Stimulated activated naive CD8-positive, alpha-beta T cell treated with anti-CD3 and anti-CD28 coated beads, Interleukin-15, Interleukin-2, amounts not matched to agents 100 U/mL and 50 U/mL, for 24 hours (primary cell): ENCODE measurements at places on chromosomes 4 and X.
A peak's percentile ranks its signal among the peaks of the same experiment; 100 is the strongest.

DNA sequence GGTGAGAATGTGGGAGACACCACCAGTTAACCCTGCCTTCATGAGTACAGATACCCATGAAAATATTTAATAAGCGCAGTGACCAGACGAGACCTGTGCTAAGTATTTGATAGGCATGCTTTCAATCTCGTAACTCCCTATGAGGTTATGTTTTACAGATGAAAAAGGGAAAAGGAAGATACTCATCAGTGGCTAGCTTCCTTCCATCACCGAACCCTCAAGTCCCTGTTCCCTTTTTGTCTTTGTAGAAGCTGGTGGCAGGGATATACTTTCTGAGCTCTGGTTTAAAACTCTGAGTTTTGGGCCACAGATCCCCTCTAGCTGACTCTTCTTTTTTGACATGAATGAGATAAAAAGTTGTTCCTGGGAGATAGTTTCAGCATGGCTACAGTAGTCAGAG, 26.3 kb downstream of the AFF1 start:
- no peak for DNase-seq

- no peak for DNase-seq
These were observed 305.6 kb downstream of the DCHS2 start for GRCh38 chr4:154186035-154186434.

GRCh38 chr4:181853881-181854511, 389.2 kb upstream of the TENM3 start:
- no peak for DNase-seq

DNA sequence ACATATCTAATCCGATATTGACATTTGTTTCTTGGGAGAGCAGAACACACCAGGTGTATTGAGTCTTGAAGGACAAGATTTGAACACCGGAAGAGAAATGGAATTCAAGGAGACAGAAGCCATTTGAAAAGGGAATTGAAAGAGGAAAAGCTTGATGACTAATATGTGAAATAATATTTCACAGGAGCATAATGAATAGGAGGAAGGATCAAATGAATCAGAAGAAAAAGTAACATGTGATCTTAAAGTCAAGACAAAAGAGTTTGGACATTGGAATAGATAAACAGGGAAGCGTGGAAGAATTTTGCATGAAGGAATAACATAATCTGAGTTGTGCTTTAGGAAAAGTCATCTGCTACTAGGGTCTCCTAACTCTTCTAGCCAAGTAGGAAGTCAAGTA, 145.5 kb upstream of the PDHA2 start:
- DNase-seq = no peak

- DNase-seq = no peak
These were observed 233.0 kb upstream of the SLC7A11 start for GRCh38 chr4:138475116-138475515.

- no peak for DNase-seq
These were observed 7.2 kb upstream of the FAM9C start for GRCh38 chrX:13051529-13052172.

DNA sequence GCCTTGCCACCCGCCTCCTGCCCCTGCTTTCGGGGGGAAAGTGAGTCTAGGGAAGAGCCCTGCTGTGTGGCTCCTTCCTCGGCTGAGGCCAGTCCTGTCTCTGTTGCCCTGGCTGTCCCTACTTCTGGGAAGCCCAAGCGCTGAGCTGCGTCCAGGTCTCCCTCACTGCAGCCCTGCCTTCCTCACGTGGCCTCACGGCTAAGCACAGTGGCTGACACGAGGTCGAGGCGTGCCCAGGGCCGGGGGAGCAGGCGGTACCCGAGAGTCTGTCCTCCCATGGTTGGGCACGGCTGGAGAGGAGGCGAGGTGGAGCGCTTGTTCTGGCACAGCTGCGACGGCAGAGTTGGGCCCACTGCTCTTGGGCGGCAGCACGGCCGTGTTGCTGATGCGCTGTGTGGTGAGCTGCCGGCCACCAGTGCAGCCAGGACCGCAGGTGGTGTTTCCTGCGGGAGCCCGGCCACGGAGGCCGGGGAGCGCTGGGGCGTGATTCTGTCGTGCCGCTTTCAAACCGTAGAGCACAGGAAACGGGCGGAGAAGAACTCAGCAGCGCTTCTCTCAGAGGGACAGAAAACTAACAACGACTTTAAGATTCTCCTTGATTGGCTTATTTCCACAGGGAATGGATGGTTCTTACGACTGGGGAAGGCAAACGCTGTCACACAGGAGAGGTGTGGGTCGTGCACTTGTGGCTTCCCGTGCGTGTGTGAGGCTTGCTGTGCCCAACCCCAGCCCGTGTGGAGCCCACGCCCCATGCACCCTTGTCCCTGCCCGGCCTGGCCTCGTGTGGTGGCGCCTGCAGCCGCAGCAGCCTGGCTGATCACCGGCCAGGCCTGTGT, 21.3 kb downstream of the MAEA start:
- DNase-seq = no peak

- no peak for DNase-seq
These were observed 27.3 kb upstream of the RBBP7 start for GRCh38 chrX:16897445-16897844.

- DNase-seq = no peak
These were observed 198.2 kb upstream of the PSAPL1 start for GRCh38 chr4:7632971-7633370.

DNA sequence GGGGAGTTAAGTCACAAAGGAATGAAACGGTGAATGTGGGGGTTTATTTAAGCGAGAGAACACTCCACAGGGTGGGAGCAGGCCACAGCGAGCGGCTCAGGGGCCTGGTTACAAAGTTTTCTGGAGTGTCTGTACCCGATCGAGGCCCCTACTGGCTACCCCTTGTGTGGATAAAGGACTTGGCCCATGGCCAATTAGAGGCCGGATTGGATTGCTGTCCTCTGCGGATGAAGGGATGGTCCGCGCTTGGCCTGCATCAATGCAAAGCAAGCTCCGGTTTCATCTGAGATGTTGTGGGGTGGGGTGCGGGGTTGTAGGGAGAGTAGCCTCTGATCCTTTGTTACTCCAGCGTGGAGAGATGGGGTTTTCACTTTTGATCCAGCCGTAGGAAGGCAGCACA, 1574.5 kb upstream of the TENM3 start:
- DNase-seq = no peak

- DNase-seq = no peak
These were observed 9.8 kb upstream of the BCOR start for GRCh38 chrX:40107291-40108161.

DNA sequence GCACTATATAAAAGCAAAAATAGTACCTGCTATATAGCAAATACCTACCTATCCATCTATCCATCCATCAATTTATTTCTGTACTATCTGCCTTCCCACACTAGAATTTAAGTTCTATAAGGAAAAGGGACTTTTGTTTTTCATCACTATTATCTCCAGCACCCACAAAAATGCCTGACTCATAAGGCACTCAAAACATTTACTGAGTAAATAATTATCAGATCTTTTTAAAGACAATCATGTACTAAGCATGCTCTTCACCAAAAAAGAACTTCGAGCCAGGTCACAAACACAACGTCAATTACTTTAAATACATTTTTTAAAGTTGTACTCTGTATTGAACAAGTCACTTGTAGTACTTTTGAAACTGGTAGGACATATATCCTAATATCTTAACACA, 119.9 kb downstream of the FBXW7 start:
- no peak for DNase-seq

GRCh38 chrX:107748506-107748905, 27.1 kb downstream of the TSC22D3 start:
- DNase-seq = no peak

DNA sequence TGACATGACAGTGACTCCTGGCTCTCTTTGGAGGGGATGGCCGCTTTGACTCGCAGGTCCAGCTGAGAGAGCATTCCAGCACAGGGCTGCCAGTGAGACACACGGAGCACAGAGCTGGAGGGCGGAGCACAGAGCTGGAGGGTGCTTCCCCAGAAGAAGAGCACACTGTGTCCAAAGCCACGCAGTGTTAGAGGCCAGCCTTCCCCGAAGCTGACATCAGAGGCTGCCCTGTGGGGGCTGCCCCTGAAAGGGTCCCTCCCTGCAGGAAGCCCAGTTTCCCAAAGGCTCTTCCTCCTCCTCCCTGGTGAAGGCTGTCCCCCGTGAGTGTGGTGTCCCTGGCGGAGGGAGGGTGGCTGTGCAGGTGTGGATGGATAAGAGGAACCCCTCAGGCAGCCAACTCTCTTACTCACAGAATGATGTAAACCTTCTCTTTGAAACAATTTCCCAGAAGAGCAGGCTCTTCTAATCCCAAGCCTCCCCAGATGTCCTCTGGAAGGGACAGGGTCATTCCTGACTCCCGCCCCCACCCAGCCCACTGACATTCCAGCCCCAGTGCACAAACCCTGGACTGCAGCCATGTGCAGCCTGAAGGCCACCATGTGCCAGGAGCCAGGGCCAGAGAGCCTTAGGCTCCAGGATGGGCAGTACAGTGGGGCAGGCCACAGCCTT, 53.4 kb downstream of the PSAPL1 start:
- DNase-seq = no peak

DNA sequence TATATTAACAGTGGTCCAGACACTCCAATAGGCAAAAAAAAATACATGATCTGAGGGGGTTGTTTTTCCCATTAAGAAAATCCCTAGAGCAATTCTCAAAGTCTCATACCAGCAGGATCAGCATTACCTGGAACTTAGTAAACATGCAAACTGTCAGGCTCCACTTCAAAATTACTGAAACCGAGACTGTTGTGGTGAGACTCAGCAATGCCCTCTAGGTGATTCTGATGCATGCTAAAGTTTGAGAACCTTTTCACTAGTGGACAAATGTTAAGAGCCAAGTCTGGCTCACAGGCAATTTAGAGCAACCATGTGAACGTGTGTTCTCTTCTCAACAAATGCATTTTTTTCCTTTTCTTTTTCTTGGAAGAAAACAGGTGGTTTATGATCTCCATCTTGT, 30.2 kb downstream of the NEK1 start:
- DNase-seq = no peak

GRCh38 chr4:3628868-3629175, 96.6 kb upstream of the LRPAP1 start:
- no peak for DNase-seq

DNA sequence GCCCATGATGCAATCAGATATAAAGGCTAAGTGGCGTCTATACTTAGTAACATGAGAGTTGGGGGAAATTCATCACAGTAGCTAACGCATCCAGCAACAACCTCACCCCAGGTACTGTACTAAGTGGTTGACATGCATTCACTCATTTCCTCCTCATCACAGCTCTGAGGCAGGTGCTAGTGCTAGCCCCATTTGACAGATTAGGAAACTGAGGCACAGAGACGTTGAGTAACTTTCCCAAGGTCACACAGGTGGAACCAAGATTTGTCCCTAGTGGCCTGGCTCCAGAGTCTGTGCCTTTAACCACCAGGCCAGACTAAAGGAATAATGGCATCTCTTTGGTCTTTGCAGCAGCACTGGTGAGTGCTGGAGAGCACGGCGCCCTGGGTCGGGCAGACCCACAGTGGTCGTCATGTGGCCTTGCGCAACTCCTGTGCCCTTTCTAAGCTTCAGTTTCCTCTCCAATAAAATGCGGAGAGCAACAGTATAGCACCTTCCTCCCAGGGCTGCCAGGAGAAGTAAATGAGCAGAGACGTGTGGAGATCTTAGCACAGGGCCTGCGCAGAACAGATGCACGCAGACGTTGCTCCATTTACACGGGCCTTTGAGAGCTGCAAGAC, 186.4 kb downstream of the BCOR start:
- no peak for DNase-seq

GRCh38 chr4:30866907-30867306, 146.7 kb downstream of the PCDH7 start:
- no peak for DNase-seq

GRCh38 chrX:15437724-15438123, 53.5 kb upstream of the VEGFD start:
- no peak for DNase-seq

DNA sequence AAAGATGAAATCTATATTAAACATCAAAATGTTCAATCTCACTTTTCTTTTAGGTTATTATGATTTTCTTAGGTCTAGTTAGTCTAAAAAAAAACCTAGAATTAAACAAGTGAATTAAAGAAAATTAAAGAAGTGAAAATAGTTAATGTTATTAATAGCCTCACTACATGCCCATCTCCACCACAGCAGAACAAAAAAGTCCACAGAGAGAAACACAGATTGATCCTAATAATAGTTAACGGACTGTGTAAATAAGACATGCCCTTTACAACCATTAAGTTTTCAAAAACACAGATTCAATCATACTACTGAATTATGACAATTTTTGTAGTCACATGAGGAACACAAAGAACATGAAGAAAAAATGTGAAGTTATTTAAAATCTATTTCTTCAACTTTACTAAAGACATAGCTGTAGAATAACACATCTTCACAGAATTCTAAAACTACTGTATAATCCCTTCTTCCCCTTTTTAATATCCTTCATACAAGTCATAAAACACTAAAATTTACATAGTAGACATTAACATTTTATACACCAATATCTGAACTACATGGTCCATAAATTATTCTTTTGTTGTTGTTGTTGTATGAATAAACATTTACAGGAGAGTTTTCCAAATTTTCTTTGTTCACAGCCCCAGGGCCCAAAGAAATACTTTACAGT, 15.3 kb downstream of the HELQ start:
- DNase-seq = no peak

- no peak for DNase-seq
These were observed 127.9 kb upstream of the NHS start for GRCh38 chrX:17247144-17247543.

GRCh38 chrX:87805829-87806490, 288.4 kb downstream of the KLHL4 start:
- DNase-seq = no peak

DNA sequence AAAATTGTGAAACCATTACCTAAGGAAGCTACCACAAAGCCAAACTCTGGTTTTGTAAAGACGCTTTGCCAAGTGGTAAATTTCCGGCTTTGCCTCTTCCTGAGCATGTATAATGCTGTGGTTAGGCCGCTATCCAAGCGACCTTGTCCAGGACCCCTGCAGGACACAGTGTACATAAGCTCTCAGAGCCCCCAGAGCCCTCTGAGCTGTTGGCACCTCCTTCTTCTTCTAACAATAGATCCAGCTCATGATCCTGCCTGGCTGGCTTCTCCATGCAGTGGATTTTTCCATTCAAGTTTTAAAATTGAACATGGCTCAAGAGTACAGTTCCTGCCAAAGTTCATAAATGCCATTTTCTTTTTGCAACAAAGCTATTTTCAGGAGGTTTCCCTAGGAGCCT, 326.7 kb downstream of the MAPK10 start:
- no peak for DNase-seq

- no peak for DNase-seq
These were observed 5.7 kb downstream of the TCEANC start for GRCh38 chrX:13658602-13659001.

DNA sequence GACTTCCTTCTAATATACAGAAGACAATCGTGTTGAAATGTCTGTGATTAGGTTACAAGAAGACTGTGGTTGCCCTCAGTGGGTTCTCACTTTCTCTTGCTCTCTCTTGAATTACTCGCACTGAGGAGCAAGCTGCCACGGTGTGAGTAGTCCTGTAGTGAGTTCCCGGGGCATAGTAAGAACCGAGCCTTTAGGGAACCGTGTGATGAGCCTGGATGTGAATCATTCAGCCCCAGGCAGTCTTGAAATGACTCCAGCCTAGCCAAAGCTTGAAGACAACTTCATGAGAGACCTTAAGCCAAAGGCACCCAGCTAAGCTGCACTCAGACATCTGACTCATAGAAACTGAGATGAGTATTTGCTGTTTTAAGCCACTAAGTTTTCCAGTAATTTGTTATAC, 292.7 kb downstream of the SPOCK3 start:
- DNase-seq = peak; percentile 3

- no peak for DNase-seq
These were observed 90.3 kb upstream of the GRIA3 start for GRCh38 chrX:123093792-123094191.

GRCh38 chrX:55161581-55161980, 58.6 kb upstream of the PAGE5 start:
- DNase-seq = peak; percentile 3
